ENCODE measurements at places on chromosomes 11 and 22.

DNA sequence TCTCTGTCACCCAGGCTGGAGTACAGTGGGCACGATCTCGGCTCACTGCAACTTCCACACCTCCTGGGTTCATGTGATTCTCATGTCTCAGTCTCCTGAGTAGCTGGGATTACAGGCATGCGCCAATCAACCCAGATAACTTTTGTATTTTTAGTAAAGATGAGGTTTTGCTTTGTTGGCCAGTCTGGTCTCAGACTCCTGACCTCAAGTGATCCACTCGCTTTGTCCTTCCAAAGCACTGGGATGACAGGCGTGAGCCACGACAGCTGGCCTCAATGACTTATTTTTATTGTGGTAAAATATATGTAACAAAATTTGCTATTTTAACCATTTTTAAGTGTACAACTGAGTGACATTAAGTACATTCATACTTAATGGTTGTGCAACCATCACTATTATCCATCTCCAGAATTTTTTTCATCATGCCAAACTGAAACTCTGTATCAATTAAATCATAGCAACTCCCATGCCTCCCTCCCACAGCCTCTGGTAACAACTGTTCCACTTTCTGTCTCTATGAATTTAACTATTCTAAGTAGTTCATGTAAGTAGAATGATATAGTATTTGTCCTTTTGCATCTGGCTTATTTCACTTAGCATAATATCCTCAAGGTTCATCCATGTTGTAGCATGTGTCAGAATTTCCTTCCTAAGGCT lies 50.7 kb upstream of the CWF19L2 start:
- ATAC-seq: no peak

DNA sequence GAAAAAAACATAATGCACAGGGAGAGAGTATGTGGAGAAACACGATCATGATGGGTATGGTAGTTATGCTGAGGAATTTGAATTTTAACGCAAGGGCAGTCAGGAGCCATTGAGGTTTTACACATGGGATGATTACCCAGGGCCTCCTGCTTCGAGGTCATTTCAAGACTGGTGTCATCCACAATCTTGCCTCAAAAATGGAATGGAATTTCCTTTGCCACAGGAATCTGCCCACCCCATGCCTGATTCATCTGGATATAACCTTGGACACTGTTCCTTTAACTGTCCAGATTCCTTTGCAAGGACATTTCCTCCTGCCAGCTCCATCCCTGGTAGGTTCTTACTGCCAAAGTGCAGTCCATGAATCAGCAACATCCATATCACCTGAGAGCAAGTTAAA lies 655.9 kb upstream of the TENM4 start:
- no peak for ATAC-seq

DNA sequence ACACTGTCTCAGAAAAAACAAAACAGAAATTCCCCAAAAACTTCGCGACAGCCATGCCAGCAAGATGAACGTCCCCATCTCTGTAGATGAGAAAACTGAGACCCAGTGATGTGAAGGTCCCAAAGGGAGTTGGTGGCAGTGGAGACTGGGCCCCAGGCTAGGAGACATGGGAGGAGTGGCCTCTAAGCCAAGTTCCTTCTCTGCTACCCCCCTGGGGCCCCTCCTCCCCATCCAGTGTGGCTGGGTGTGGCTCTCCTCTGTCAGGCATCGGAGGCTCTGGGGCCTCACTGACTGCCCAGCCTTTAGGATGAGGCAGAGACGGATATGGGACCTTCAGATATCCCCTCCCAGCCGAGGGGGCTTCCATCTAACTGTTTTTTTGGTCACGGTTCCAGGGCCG lies 9.8 kb downstream of the RELT start:
- ATAC-seq: no peak

GRCh38 chr11:12125609-12126149 lies 15.3 kb downstream of the MICAL2 start:
- peak; percentile 63 for ATAC-seq

- ATAC-seq: no peak
Measured at GRCh38 chr11:130308886-130309285, 5.8 kb downstream of the ZBTB44 start.

- ATAC-seq: no peak
Measured at GRCh38 chr11:64747961-64748665, 4.2 kb upstream of the RASGRP2 start.

DNA sequence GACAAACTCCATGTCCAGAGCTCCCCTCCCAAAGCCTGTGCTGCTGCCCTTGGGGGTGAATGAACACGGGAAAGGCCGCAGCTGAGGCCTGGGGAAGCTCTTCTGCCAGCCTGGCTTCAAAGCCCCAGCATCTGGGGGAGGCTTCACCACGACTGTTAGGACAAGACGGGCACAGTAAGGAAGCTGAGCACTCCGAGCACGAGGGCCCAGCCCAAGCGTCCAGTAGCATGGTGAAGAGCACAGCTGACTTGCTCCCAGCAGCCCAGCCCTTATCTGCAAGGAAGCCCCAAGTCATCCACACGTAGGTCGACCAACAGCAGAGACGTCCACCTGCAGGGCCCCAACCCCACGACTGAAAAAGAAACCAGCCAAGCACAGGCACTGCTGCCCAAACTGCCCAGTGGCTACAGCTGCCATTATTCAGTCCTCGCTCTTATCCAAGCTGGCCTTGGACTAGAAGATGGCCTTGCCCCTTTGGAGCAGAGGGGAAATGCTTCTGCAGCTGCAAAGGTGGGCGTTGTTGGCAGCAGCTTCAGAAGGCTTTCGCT lies 62.5 kb downstream of the SHANK2 start:
- no peak for ATAC-seq

DNA sequence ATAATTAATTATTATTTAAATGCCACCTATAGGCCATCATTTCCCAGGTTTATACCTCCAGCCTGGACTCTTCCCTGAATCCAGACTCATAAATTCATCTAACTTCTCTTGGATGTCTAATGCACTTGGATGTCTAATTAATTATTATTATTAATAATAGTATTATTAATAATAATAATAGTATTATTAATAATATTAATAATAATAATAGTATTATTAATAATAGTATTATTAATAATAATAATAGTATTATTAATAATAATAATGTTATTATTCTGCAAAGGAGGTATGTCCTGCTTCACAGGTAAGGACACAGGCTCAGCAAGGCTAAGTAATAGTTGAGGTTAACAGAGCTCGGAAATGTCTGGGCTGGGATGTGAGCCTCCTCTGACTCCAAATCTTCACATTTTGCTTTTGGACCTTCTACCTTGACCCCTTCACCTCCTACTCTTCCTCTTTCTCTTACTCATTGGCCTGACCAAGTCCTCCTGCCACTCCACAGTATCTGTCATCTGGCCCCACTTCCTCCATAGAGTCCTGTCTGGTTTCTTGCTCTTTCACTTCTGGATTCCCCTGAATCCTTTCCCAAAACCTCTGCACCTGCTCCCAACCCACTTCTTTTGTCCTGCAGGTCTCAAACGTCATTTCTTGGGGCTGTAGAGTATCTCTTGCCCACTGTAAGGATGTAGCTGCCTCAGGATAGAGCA lies 8.0 kb downstream of the RIBC2 start:
- peak; percentile 21 for ATAC-seq

DNA sequence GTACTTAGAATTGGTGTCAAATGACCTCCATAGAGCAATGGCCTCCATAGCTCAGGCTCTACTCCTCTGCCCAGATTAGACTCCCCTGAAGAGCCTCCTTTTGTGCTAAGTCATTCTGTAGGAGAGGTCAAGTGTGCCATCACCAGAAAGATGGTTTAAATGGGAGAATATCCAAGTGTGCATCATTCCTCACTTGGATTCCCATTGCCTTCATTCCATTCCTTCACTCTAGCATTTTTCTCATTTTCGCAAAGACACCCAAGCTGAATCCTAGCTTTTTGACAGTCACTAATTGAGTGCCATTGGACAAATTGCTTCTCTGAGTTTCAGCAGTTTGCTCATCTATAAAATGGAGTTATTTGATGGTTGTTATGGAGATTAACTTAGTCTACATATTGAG lies 16.9 kb downstream of the CLMP start:
- ATAC-seq: no peak

DNA sequence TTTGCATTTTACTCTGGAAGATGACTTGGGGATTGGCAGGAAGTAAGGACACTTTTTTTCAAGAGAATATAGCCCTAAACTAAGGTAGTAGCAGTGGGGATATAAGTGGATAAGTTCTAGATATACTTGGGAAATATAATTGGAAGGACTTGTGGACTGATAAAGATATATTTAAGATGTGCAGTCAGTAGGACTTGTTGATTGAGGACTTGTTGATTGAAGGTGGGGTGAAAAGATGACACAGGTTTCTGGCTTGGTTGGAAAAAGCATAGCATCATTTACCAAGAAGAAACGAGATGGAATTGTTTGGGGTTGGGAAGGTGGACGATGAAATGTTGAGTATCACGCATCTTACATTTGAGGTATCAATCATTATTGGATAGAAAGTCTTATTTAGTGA lies 1.5 kb upstream of the TAF10 start:
- no peak for ATAC-seq
